ENCODE measurements at places on chromosomes 12 and 14.

DNA sequence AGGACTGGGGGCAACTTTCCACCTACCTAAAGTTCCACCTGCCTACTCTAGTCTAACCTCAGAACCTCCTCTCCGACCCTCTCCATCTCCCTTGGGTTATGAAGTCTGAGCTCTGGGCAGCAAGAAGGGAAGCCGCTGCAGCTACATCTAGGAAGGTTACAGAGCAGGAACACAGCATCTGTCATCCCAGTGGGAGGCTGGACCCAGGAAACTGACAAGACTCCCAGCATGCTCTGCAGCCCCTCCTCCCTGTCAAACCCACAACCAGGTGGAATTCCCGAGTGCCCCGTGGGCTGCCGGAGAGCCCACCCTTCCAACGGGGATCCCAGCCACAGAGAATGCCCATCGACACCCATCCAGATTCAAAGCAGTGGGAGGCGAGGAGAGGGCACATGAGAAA is 2.1 kb downstream of the TESC start:
- DNase-seq: no peak

DNA sequence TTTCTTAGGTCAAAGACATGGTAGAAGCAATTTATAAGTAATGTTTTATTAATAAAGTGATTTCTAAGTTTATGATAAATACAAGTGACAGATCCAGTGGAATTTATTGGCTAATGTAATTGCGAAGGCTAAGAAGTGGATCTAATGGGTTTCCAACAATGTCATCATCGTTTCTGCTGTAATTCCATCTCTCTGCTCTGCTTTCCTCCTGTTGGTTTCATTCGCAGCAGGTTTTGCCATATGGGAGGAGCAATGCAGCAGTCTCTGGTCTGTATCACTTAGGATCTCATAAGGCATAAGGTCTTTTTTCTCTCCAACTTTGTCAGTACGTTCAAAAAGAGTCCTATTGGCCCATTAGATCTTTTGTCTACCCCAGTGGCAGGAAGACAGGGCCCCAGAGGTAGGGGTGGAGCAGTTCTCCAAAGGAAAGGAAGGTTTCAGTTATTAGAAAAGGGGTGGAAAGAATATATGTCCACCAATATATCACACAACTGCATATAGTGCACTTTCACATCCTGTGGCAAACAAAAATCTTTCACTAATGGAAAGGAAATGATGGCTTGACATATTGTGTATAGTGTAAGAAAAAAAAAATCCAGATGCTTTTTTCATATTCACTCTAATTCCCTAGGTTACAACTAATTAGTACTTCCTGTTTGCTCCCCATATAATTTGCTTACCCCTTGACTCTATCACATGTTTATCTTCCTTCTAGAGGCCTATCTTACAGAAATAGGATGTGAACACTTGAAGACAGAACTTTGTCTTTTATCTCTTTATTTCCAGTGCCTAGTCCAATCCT is 451.3 kb downstream of the ZFP36L1 start:
- DNase-seq: no peak

GRCh38 chr14:49977126-49977841 is 84.4 kb downstream of the ARF6 start:
- no peak for DNase-seq

DNA sequence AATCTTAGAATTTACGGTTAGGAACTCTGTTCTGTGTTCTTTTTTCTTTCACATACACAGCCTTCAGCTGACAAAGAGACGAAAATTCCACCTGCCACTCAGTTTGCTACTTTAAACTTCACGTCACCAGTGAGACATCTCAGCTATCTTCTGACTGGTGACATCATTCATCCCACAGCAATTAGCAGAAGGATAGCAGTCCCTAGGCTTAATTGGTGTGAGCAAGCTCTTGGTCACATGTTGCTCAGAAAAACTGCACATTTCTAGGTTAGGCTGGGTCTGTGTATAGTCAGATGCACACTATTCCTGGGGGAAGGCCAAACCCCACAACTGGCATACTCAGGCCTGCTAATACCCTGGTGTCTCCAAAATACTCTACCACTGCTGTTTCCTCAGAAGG is 23.9 kb downstream of the SLC7A7 start:
- DNase-seq: no peak

GRCh38 chr14:90645842-90646443 is 170.3 kb downstream of the TTC7B start:
- DNase-seq: no peak
